ENCODE measurements at places on chromosomes 6 and 20.

DNA sequence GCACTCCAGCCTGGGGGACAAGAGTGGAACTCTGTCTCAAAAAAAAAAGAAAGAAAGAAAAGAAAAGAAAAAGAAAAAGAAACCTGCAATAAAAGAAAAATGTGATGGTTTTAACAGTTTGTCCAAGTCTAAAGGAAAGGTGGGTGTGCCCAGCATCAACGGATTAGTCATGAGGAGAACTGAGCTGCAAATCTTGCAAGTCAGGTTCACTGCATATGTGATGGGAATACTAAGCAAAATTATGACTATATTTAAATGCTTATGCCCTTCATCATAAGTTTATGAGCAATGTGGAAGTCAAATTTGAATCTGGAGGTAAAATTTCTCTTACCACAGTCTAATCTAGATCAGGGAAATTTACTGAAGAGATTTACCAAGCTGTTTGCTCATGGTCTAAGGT, 13.1 kb upstream of the CDK19 start:
- DNase-seq: no peak

GRCh38 chr6:4185419-4185818, 50.0 kb upstream of the ECI2 start:
- DNase-seq: no peak

DNA sequence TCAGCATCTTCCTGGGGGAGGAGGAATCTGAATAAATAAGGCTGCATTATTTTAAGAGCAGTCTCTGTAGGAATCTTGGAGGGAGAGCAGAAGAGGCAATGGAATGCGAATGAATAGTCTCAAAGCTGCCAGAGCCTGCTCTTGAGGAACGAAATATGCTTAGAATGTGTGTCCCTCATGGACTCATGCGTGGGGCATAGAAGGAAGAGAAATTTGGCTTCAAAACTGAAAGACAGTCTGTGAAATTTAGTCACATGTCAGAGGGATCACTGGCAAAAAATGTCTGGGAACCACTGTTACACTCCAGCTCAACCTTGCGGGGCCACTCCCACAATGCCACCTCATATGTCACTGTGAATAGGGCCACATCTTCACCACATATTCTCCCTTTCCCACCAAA, 95.5 kb downstream of the GJA10 start:
- no peak for DNase-seq

DNA sequence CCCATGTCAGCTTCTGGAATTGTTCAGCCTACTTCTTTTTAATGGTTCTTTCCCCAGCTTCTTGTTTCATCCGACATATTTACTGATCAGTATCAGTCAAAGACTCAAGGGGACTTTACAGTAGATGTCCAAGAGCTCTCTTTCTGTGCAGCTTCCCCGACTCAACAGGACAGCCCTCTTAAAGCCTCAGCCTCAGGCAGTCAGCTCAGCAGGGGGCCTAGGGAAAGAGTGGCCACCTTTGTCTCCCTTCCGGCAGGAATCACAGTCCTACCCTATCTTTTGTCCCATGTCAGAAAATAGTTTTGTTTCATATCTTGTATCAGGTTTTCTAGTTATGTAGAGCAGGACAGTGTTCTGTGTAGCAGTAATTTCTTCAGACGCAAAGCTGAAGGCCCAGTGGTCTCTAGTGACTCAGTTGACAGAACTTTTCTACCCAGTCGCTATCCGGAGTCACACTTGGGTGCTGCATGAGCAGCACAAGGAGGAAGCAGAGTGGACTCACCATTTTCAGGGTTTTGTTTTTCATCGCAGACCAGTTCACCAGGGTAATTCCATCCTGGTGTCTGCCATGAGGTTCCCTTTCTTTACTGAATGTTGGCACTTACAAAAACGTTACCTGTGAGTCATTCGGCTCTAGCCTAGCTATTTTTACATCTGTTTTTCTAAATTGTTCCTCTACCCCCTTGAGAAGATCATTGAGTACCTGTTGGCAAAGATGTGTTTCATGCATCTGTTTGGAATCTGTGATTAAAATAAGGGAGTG, 47.7 kb downstream of the SPATA2 start:
- no peak for DNase-seq

DNA sequence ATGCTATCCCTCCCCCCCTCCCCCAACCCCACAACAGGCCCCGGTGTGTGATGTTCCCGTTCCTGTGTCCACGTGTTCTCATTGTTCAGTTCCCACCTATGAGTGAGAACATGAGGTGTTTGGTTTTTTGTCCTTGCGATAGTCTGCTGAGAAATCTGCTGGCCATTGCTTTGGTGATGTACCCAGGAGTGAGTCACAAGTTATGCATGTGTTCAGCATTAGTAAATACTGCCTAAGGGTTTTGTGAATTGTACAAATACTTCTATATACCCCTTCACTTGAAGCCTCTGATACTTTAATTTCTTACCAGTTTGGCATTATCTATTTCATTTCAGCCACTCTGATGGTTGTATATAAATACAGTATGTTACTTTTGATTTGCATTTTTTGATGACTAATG, 711.3 kb upstream of the GJE1 start:
- DNase-seq: no peak
